IMR-90 (cell line): ENCODE measurements at places on chromosomes 7 and 10. TPM values are rescaled to one million over a fixed set of nuclear protein-coding genes. Genes with fewer than 3 reads are reported as not detected.

DNA sequence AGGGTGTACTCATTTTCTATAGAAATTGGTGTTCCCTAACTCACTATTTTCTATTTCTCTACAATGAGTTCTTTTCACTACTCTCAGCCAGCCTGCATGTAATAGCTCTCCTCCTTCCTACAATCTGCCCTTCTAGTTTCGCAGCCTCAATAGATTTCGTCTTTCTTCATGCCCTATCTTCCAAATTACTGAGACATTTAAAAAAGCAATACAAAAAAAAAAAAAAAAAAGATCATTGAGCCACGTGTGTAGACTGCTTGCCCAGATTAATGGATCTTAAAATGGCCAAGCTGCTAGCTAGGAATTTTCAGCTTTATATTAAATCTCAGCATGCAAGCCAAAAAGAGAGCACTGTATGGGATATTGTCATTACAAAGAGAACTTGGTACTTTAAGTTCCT lies 55.5 kb downstream of the ZNF277 start:
- DNase-seq = no peak
- no peak overlapping the region for H3K4me3 ChIP-seq

The OR2F1 gene
- not detected in 2 replicates for total RNA-seq

GRCh38 chr7:74253835-74254128 lies 417 bp downstream of the RFC2 start:
- H3K4me1 ChIP-seq = peaks cover 10% of the 10 kb centered on the region
- peak overlapping the region; percentile 73 for H3K4me3 ChIP-seq
- no peaks in the 10 kb centered on the region for H3K27me3 ChIP-seq
- peak overlapping the region; percentile 72 for H3K27ac ChIP-seq
- DNase-seq = no peak

- H3K4me3 ChIP-seq = no peak overlapping the region
- no peaks in the 10 kb centered on the region for H3K4me1 ChIP-seq
- peak; percentile 71 for DNase-seq
- H3K36me3 ChIP-seq = no peaks in the 10 kb centered on the region
- no peaks in the 10 kb centered on the region for H3K27me3 ChIP-seq
- no peak overlapping the region for H3K27ac ChIP-seq
Measured at GRCh38 chr10:34504534-34504933, 310.6 kb downstream of the PARD3 start.

DNA sequence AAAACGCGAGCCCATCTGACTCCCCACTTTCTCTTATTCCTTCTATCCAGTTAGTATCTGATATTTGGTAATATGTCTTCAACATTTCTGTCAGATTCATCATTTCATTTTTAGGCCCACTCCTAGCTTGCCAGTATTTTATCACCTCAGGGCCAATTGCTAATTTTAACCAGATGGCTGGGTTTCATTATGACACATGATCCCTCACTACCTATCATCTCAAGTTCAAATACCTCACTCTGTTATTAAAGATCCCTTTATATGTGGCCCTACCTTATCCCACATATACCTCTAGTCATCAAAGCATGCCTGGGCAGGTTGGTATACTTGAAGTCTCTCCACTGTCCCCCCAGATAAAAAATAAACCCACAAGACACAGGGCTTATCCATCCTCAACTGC lies 104.9 kb downstream of the RNLS start:
- DNase-seq = no peak
- no peaks in the 10 kb centered on the region for H3K4me1 ChIP-seq
- H3K27ac ChIP-seq = no peak overlapping the region
- no peaks in the 10 kb centered on the region; the same call in 1 of the 2 replicates for H3K27me3 ChIP-seq

GRCh38 chr10:10007957-10008356 lies 1009.7 kb upstream of the CELF2 start:
- no peak for DNase-seq
- H3K4me3 ChIP-seq = no peak overlapping the region
- no peaks in the 10 kb centered on the region for H3K27me3 ChIP-seq
- H3K4me1 ChIP-seq = no peaks in the 10 kb centered on the region
- no peak overlapping the region for H3K27ac ChIP-seq

GRCh38 chr7:144835155-144835611 lies 670 bp downstream of the TPK1 start:
- no peaks in the 10 kb centered on the region for H3K36me3 ChIP-seq
- peak overlapping the region; percentile 43 for H3K4me3 ChIP-seq
- no peaks in the 10 kb centered on the region for H3K4me1 ChIP-seq
- peak; percentile 13 for DNase-seq
- H3K27me3 ChIP-seq = no peaks in the 10 kb centered on the region
- H3K27ac ChIP-seq = no peak overlapping the region

The TM9SF3 gene
- total RNA-seq = 61.8 and 190 TPM in 2 replicates

DNA sequence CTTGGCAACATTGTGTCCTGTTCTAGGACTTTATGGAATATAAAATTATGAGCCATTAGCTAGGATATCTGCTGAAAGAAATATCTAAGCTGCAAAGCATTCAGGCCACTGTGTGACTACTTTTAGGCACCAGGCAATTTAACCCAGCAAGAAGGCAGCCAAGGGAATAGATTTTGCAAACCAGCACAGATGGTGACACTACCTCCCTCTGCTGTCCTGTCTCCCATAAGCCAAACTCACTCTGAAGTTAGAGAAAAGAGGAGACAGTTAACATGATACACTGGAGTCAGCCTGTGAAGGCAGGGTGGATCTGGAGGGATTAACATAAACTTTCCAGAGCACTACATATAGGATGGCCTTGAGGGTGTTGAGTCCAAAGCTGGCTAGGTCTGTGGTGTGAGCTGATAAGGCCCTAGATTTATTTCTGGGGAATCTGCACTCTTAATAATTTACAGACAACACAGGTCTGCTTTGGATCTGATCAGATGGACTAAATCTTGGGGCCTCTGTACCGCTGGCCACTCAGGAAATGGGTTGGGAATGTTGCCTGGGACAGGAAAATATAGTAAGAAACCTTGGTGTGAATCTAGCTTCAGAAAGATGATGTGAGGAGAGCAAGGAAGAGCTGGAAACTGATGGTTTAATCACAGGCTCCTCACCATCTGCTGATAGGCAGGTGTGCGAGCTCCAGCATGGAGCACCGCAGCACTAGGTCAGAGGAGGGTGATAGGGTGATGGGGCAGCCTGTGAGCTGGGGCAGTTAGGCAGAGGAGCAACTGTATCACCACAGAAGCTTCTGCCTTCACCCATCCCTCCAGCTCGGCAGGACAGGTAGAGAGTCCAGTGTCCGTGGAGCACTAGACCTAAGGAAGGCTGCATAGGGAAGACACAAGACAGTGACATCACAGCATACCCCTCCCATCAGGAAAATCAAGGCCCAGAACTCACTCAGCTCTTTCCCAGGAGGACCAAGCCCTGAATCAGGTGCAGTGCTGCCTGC lies 229.9 kb upstream of the PRSS1 start:
- no peaks in the 10 kb centered on the region for H3K36me3 ChIP-seq
- no peaks in the 10 kb centered on the region for H3K4me1 ChIP-seq
- H3K27me3 ChIP-seq = peaks cover 8% of the 10 kb centered on the region
- H3K27ac ChIP-seq = no peak overlapping the region

The MMD2 gene
- total RNA-seq = not detected in 2 replicates
